ENCODE measurements at places on chromosomes 16 and 17.

DNA sequence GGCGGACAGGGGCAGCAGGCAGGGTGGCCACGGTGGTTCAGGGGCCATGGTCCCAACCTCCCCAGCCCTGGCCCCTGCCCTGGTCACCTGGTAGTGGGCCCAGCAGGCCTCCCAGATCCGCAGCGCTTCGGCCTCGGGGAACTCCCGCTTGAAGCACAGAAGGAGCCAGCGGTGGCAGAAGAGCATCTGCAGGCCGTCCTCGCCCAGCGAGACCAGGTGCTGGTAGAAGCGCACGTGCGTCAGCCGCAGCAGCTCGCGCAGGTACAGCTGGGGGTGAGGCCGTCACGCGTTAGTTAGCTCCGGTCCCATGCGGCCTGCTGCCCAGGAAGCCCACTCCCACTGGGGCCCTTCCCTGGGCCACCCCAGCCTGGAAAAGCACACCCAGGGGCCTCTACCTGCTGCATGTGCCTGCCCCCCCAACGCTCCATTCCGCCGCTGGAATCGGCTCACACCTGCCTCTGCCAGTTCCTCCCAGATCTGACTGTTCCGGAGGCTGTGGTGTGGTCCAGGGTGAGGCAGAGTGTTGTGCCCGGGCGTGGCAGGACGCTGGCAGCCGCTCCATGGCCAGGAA is 90.8 kb downstream of the TBC1D16 start:
- no peak for DNase-seq

DNA sequence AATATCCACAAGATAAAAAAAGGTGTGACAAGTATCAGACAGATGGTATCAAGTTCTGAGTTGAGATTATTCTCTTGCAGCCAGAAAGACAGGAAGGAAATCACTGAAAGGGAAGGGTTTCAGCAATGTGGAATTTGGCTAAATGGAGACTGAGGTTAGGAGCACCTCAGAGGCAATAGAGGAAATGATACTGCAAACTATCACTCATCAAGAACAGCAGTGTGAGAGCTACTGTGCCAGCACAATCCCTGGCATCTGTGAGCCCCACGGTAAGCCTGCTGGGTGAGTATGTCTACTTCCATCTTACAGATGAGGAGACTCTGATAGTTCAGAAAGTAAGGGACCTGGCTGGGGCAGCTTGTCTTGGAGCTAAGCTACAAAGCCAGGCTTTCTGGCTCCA is 162.0 kb downstream of the SALL1 start:
- no peak for DNase-seq

- no peak for DNase-seq
Observed at GRCh38 chr17:30524847-30525246, 47.6 kb downstream of the GOSR1 start.

GRCh38 chr17:82248815-82249674 is 20.2 kb downstream of the SLC16A3 start:
- no peak for DNase-seq

- no peak for DNase-seq
Observed at GRCh38 chr16:12723681-12724080, 80.0 kb downstream of the CPPED1 start.

GRCh38 chr17:78717431-78717980 is 64.6 kb downstream of the CYTH1 start:
- DNase-seq: no peak

DNA sequence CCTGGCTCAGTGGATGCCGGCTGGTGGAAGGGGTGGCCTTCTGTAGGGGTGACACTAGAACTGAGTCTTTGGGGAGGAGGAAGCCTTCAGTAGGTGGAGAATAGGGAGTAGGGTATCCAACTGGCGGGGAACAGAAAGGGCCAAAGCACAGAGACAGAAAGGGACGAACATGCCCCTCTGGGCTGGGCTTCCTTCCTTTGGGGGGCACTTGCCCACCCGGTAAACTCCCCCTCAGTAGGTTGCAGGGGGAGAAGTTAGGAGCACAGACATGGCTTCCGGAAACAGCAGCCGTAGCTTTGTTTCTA is 774 bp downstream of the ENGASE start:
- DNase-seq: peak; percentile 39

DNA sequence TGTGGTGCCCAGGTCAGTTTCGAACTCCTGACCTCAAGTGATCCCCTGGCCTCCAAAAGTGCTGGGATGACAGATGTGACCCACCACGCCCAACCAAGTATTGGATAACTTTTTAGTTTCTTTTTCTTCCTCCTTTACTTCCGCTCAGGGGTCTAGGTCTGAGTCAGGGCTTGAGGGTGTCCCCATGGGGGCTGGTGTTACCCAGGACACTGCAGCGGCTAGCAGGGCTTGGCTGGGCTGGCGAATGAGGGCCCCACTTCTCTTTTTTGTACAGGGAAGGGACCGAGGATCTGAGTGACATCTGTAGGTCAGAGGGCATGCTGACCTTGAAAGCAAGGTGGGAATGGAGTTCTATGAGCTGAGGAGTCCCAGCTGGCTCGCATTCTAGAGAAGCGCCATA is 24.9 kb downstream of the RAB11FIP3 start:
- DNase-seq: no peak

DNA sequence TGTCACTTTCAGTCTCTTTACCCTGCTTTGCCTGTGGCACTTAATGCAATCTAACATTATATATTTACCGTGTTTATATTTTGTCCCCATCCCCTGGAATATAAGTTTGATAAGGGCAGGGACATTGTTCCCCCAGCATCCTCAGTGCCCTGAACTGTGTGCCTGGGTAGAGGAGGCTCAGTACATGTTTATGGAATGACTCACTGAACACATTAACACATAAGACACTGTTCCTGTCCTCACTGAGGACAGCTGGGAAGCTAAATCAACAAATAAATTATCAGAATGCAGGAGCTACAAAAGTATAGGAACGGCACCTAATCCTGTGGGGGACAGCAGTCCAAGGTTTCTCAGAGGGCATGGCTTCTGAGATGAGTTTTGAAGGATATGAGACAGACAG is 27.8 kb downstream of the GRIN2A start:
- DNase-seq: no peak

DNA sequence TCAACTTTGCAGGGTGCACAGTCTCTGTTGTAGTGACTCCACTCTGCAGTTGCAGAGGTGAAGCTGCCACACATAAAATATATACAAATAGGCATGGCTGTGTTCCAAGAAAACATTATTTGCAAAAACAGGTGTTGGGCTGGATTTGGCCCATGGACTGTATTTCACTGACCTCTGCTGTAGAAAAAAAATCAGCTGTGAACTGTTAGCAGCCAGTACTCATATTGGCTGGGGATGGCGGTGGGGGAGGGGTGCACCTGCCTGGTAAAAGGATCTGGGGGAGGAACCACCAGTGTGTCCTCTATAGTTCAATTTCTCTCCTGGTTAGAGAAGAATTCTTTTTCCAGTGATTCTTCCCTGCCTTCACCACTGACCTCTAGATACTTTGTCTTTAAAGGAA is 50.0 kb downstream of the SHISA9 start:
- DNase-seq: no peak

DNA sequence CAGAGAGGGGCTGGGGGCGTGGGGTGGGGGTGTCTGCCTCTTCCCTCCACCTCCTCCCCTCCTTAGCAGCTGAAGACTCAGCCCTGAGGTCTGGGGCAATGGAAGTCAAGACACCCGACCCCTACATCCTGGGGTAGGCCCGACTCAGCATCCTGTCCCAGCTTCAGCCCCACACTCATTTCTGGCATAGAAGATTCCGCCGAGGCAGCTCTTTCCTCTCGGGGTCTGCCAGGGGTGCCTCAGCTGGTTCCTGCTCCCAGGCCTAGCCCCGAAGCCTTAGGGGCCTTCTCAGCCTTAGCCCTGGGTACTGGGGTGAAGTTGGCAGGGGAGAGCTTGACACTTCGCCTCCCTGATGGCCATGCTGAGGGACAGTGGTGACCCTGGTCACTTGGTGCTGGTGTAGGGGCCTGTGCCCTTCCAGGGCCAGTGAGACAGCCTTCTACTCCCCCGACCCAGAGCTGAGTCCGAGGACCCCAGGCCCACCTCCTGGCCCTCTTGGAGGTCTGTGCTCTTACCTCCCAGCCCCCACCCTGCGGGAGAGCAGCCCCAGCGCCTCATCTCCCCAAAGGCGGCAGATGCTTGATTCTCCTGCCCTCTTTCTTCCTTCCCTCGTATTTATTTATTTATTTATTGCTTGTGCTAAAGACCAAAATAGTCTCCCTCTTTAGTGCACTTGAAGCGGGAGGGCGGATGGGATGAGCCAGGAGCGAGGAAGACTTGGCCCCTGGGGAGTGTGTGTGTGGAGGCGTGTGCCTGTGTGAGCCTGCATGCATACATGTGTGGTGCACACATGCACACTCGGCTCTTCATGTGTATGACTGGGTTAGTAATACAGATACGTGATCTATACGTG is 42.5 kb downstream of the KCNJ12 start:
- no peak for DNase-seq

DNA sequence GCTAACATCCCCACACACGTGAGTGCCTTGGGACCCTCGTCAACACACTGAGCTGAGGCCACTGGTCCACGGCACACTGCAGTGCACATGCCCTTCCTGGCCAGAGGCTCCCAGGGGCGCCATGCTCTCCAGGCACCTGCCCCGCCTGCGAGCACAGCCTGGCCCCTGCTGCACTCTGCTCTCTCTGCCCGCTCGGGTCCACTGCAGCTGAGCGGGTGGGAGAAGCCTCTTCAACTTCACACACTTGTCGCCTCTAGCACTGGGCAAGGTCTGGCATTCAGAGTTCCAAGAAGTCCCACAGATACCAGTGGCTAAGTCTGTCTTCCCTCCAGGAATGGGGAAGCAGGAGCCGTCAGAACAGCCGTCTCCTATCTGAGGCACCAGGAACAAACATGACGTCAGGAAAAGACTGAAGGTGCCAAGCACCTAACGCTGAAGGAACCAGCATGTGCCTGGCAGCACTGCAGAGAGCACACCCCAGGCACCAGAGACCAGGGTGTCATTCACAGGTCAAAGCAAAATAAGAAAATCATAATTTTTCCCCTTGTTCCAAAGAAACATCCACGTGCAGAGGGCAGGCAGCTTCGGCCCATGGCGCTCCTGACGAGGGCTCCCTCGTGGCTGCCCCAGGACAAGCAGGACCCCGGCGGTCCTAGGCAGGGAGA is 82.9 kb downstream of the ZNF778 start:
- no peak for DNase-seq

DNA sequence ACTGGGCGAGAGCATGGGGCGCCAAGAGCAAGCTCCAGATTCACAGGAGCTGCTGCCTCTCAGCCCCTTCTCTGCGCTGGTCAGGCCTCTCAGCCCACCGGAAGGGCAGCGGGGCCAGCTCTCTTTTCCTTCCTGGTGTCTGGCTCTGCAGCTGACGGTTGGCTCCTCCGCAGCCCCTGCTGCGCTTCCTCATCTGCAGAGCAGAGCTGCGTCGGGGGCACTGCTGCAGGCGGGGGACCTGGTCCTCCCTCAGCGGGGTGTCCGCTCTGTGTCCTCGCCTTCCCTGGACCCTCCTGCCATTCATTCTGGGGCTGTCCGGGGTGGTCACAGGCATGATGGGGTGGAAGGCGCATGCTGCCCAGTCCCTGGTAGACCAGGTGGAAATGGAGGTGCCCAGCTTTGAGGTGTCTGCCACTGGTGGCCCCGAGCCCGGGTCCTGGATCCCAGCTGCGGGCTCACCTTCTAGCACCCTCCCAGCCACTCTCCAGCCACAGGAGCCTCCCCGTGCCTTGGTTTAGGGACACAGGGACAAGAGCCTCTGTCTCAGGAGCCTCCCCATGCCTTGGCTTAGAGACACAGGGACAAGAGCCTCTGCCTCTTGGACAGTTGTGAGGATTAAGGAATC is 84.8 kb downstream of the IRF8 start:
- no peak for DNase-seq

DNA sequence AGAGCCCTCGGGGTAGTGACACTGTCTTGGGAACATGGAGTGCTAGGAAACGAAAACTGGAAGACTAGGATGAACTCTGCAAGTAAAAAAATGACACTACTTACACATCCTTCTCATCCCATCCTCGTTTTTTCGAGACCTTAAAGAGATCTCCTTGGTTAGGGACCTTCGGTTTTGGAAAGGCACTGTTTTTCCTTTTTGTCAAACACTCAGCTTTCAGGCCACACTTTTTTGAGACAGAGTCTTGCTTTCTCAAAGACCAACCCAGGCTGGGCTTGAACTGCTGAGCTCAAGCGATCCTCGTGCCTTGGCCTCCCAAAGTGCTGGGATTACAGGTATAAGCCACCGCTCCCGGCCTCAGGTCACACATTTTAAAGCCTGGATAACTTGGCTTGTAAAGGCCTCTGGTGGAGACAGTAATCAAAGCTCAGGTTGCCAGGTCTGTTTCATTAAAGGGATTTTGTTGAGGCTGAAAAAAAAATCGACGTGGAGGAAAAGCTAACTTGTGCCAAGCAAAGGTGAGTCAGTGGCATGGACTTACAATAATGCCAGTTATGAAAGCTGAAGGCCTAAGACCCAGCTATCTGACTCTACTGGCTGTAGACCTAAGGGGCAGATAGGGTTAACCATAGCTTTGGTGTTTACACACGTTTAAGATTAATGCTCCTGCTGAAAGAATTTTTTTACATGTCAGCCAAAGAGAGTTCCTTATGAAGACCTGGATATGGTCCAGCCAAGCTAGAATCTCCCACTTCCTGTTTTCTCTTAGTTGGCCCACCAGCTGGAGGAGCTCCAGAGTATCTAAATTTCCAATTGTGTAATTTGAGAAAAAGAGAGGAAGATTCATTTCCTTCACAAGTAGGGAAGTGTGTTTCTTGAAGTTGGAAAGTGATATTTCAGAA is 823 bp downstream of the NBR1 start:
- DNase-seq: no peak

- DNase-seq: peak; percentile 95
Observed at GRCh38 chr17:8138672-8139371, 13.4 kb downstream of the PER1 start.

GRCh38 chr16:69467531-69468204 is 43.2 kb downstream of the CYB5B start:
- no peak for DNase-seq

DNA sequence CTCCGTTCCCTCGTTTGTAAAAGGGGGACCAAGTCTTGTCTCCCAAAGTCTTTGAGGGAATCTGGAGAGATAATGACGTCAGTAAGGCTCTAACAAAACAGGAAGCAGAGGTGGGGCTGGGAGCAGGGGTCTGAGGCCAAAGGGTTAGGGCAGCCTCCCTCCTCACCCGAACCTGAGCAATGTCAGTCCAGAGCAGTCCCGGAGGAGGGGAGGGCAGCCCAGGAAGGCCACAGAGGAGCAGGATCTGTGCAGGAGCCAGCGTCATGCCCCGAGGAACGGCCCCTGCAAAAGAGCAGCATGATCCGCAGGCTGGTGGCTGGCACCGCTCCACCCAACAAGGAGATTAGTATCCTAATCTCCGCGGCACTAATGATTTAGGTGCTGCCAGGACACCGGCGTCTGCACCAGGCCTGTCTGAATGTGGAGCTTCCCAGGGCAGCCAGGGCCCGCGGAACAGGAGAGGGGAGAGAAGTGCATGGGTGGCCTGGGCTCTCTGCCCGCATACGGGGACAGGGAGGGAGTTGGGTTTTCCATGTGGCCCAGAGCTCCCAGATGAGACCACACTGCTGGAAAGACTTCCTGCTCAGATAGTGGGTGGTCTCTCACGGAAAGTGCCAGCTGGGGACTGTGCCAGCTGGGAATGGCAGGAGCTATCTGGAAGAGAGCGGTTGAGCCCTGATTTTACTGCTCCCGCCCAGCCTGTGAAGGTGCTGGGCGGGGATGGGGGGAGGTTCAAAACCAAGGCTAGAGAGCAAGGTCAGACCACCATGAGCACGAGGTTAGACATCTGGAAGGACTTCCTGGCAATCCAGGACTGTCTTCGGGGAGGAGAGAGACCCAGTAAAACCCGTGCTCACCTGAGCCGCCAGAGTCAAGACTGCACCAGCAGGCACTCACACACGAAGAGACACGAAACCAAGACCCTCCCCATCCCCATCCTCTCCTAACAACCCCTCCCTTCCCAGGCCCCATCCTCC is 11.0 kb upstream of the KRT17 start:
- DNase-seq: no peak

- no peak for DNase-seq
Observed at GRCh38 chr16:65421596-65421995, 299.7 kb upstream of the CDH11 start.
